ENCODE measurements at places on chromosomes 12 and 14.

DNA sequence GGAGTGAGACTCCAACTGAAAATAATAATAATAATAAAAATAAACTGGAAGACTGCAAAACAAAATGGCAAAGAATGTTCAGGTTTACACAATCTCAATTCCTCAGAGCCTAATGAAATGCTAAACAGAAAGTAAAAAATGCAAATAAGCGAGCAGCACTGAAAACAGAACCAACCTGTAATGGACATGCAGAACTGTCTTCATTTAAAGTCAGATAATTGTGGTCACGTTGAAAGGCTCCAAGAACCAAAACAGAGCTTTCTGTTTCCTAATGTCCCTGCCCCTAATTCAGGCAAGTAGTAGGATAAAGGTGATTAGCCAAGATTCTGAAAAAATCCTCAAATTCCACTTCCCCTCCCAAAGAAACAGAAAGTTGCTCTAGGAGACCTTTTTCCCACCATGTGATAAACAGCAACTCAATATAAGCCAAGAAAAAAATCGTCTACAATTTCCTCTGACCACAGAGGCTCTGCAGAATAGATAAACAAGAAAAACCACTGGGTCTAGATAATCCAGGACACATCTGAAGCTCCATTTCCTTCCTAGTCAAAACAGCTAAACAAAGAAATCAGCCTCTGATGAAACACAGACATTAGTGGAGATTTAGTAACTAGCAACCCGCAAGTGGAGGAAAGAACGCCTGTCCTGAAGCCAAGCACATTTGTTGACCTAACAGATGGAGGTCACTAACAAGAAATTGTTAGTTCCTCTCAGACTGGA lies 3.0 kb downstream of the MIS18BP1 start:
- peak overlapping the region; percentile 0 for H3K27ac ChIP-seq
- H3K4me3 ChIP-seq = no peak overlapping the region
- no peaks in the 10 kb centered on the region for H3K27me3 ChIP-seq
- H3K36me3 ChIP-seq = no peaks in the 10 kb centered on the region

- no peak overlapping the region for H3K27ac ChIP-seq
- no peak for DNase-seq
- no peaks in the 10 kb centered on the region for H3K27me3 ChIP-seq
- H3K4me3 ChIP-seq = no peak overlapping the region
- H3K4me1 ChIP-seq = peaks cover 15% of the 10 kb centered on the region
- no peaks in the 10 kb centered on the region for H3K36me3 ChIP-seq
Measured at GRCh38 chr12:88472775-88473174, 107.5 kb downstream of the KITLG start.

DNA sequence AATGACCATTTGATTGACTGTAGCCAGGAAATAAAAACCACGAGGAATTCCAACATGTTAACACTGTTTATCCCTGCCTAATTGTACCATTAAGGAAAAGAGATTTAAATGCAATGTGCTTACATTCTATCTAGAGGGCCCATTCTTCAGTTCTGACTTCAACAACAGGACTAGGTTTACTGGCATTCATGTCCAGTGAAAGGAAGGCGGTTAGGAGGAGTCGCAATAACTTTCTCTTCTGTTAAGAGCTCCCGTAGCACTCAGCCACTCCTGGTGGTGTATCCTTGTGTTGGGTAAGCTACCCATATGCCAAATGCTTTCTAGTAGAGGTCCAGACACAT lies 154.7 kb downstream of the STXBP6 start:
- H3K27ac ChIP-seq = peak overlapping the region; percentile 39
- H3K27me3 ChIP-seq = no peaks in the 10 kb centered on the region
- no peak overlapping the region for H3K4me3 ChIP-seq

GRCh38 chr12:80374615-80375014 lies 69.4 kb upstream of the PTPRQ start:
- H3K27me3 ChIP-seq = no peaks in the 10 kb centered on the region
- no peak overlapping the region for H3K27ac ChIP-seq
- H3K4me3 ChIP-seq = no peak overlapping the region
- H3K36me3 ChIP-seq = no peaks in the 10 kb centered on the region
- DNase-seq = no peak

GRCh38 chr14:70709726-70710382 lies 68.1 kb downstream of the TTC9 start:
- no peak for DNase-seq
- H3K27me3 ChIP-seq = no peaks in the 10 kb centered on the region

DNA sequence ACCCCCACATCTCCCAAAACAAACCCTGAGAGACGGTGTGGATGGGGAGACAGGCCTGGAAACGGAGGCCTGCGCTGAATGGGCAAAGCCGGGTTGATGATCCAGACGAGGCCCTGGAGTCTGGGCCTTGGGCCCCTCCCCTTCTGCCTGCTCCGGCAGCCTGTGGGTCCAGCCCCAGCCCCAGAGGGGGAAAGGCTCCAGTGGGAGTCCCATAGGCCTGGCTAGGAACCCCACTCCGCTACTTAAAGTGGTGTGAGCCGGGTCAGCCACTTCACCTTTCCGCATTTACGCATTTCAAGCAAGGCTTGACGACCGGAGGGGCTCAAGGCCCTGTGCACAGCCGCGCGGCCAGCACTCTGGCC lies 695 bp upstream of the TNFAIP2 start:
- peak overlapping the region; percentile 76 for H3K4me3 ChIP-seq
- peaks cover 90% of the 10 kb centered on the region for H3K4me1 ChIP-seq
- peaks cover 10% of the 10 kb centered on the region for H3K27me3 ChIP-seq
- no peak for DNase-seq
- no peaks in the 10 kb centered on the region for H3K36me3 ChIP-seq

- peak overlapping the region; percentile 5 for H3K27ac ChIP-seq
- H3K27me3 ChIP-seq = no peaks in the 10 kb centered on the region
- DNase-seq = no peak
- peaks cover 10% of the 10 kb centered on the region for H3K4me1 ChIP-seq
Measured at GRCh38 chr12:12032260-12032791, 38.4 kb upstream of the BCL2L14 start.

- H3K27ac ChIP-seq = no peak overlapping the region
- H3K4me1 ChIP-seq = peaks cover 9% of the 10 kb centered on the region
- H3K36me3 ChIP-seq = peaks cover 17% of the 10 kb centered on the region
- H3K27me3 ChIP-seq = no peaks in the 10 kb centered on the region
Measured at GRCh38 chr12:50784501-50784900, 20.6 kb downstream of the ATF1 start.

- DNase-seq = no peak
- H3K27me3 ChIP-seq = peaks cover 34% of the 10 kb centered on the region
- peaks cover 53% of the 10 kb centered on the region for H3K4me1 ChIP-seq
- H3K27ac ChIP-seq = no peak overlapping the region
- H3K4me3 ChIP-seq = peak overlapping the region; percentile 55
Measured at GRCh38 chr14:105165134-105165704, 3.4 kb downstream of the JAG2 start.

- no peak overlapping the region for H3K4me3 ChIP-seq
- H3K36me3 ChIP-seq = no peaks in the 10 kb centered on the region
- H3K27me3 ChIP-seq = no peaks in the 10 kb centered on the region
- DNase-seq = no peak
Measured at GRCh38 chr14:24952851-24953666, 96.9 kb downstream of the STXBP6 start.

GRCh38 chr12:52279422-52280318 lies 5.2 kb downstream of the KRT86 start:
- DNase-seq = peak; percentile 57
- H3K27ac ChIP-seq = peak overlapping the region; percentile 87
- peaks cover 34% of the 10 kb centered on the region for H3K4me1 ChIP-seq
- no peak overlapping the region for H3K4me3 ChIP-seq
- H3K27me3 ChIP-seq = no peaks in the 10 kb centered on the region
- no peaks in the 10 kb centered on the region for H3K36me3 ChIP-seq

- peak overlapping the region; percentile 65 for H3K27ac ChIP-seq
- H3K36me3 ChIP-seq = no peaks in the 10 kb centered on the region
- no peak overlapping the region for H3K4me3 ChIP-seq
Measured at GRCh38 chr12:122437656-122438121, 15.2 kb upstream of the CLIP1 start.

- H3K27me3 ChIP-seq = no peaks in the 10 kb centered on the region
- no peak for DNase-seq
- no peak overlapping the region for H3K4me3 ChIP-seq
- H3K36me3 ChIP-seq = peaks cover 22% of the 10 kb centered on the region
- peak overlapping the region; percentile 35 for H3K27ac ChIP-seq
- H3K4me1 ChIP-seq = peaks cover 72% of the 10 kb centered on the region
Measured at GRCh38 chr14:104697892-104698583, 8.6 kb downstream of the INF2 start.

GRCh38 chr12:2963760-2964292 lies 4.6 kb downstream of the TEAD4 start:
- H3K27ac ChIP-seq = peak overlapping the region; percentile 51
- no peaks in the 10 kb centered on the region for H3K36me3 ChIP-seq
- peaks cover 14% of the 10 kb centered on the region for H3K27me3 ChIP-seq
- no peak overlapping the region for H3K4me3 ChIP-seq
- peaks cover 19% of the 10 kb centered on the region for H3K4me1 ChIP-seq
- no peak for DNase-seq

DNA sequence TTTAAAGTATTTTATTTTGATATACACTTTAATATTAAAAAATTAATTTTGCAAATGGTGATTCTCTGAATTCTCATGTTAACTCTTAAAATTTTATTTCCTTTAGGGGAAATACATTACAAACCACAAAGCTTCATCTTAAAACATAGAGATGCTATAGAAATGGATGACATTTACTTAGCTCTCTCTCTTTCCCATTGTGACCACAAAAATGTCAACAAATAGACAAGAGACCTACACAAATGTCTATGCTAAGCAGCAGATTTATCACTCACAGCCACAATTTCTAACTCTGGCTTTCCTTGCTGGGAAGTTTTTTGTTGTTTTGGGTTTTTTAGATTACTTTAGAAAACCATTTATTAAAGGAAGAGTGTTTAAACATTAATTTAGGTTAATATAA lies 19.9 kb upstream of the PHC1 start:
- no peaks in the 10 kb centered on the region for H3K27me3 ChIP-seq
- no peaks in the 10 kb centered on the region for H3K4me1 ChIP-seq
- H3K4me3 ChIP-seq = no peak overlapping the region
- H3K36me3 ChIP-seq = no peaks in the 10 kb centered on the region
- no peak overlapping the region for H3K27ac ChIP-seq

GRCh38 chr12:30138483-30138882 lies 354.7 kb upstream of the TMTC1 start:
- no peak overlapping the region for H3K4me3 ChIP-seq
- H3K27me3 ChIP-seq = no peaks in the 10 kb centered on the region
- H3K36me3 ChIP-seq = no peaks in the 10 kb centered on the region
- no peak overlapping the region for H3K27ac ChIP-seq
- DNase-seq = no peak

- H3K36me3 ChIP-seq = no peaks in the 10 kb centered on the region
- H3K4me3 ChIP-seq = no peak overlapping the region
- H3K27me3 ChIP-seq = peaks cover 7% of the 10 kb centered on the region
- DNase-seq = no peak
- no peaks in the 10 kb centered on the region for H3K4me1 ChIP-seq
Measured at GRCh38 chr12:127300075-127300474, 966.9 kb upstream of the TMEM132C start.

DNA sequence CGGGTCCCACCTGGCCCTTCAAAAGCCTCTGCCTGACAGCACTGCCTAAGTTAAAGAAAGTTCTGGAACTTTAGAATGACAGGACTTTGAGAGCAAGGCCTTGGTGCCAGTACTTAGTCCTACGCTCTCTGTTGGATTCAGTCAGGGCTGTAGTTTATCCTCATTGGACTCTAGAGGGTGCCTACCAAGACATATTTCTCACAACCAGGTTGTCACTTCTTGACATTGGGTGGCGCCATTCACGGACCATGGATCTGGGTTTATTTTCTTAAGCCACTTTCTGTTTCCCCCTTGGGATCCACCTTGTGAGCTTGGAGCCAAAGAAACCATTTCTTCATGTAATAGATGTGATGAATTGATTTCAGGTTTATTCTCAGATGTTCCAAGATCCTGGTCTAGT lies 787.0 kb upstream of the TBX3 start:
- H3K4me1 ChIP-seq = no peaks in the 10 kb centered on the region
- no peak overlapping the region for H3K27ac ChIP-seq
- DNase-seq = no peak
- H3K4me3 ChIP-seq = no peak overlapping the region

GRCh38 chr12:78403681-78404080 lies 460.9 kb upstream of the SYT1 start:
- DNase-seq = no peak
- no peak overlapping the region for H3K4me3 ChIP-seq
- H3K36me3 ChIP-seq = no peaks in the 10 kb centered on the region
- H3K27ac ChIP-seq = no peak overlapping the region
- no peaks in the 10 kb centered on the region for H3K4me1 ChIP-seq

GRCh38 chr12:98684199-98684598 lies 39.1 kb downstream of the APAF1 start:
- H3K36me3 ChIP-seq = peaks cover 82% of the 10 kb centered on the region
- no peak overlapping the region for H3K27ac ChIP-seq
- H3K27me3 ChIP-seq = no peaks in the 10 kb centered on the region
- H3K4me3 ChIP-seq = no peak overlapping the region

DNA sequence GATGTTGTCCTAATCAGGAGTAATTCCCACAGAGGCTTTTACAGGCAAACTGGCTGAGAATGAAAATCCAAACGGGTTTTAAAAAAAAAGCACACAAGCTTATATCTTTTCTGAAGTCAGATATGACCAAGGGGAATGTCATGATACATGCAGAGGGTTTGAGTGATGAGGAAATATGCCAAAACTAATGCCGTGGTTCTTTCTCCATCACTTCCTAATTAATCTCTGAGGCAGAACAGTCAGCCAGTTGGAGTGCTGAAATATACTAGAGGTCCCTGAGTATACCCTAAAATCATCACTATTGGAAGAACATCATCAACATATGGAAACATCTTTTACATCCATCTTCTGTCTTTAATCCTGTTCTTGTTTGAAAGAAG lies 160.8 kb upstream of the FAR2 start:
- no peaks in the 10 kb centered on the region for H3K36me3 ChIP-seq
- H3K4me1 ChIP-seq = no peaks in the 10 kb centered on the region
- no peak overlapping the region for H3K4me3 ChIP-seq
- no peak overlapping the region for H3K27ac ChIP-seq
- no peak for DNase-seq

- no peak overlapping the region for H3K4me3 ChIP-seq
- no peaks in the 10 kb centered on the region for H3K27me3 ChIP-seq
- no peaks in the 10 kb centered on the region for H3K4me1 ChIP-seq
- no peak overlapping the region for H3K27ac ChIP-seq
- no peaks in the 10 kb centered on the region for H3K36me3 ChIP-seq
Measured at GRCh38 chr14:58060898-58061297, 91.1 kb downstream of the ARMH4 start.

GRCh38 chr12:77243345-77243744 lies 178.0 kb upstream of the E2F7 start:
- H3K4me1 ChIP-seq = no peaks in the 10 kb centered on the region
- no peaks in the 10 kb centered on the region for H3K27me3 ChIP-seq
- no peak overlapping the region for H3K4me3 ChIP-seq

DNA sequence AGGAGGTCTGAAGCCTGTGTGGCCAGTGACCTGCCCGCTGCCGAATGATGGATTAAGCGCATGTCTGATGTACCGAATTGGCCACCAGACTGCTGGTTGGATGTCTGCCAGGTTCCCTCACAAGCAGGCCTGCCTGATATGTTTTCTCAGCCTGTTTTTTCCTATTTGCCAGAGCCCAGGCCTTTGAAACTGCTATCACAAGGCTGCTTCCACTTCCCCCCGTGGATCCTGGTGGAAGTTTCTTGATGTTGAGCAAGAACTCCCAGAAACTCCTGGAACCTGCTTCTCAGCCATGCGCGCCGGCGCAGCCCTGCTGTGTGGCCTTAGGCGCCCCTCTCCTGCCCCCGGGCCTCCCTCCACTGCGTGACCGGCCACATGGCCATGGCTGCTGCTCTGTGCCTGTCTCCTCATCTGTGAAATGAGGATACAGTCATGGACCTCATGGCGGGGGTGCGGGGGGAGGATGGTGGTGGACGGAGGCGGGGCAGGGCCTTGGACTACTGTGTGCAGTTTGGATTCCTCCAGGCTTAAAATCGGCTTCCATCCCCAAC lies 56.6 kb downstream of the CALM1 start:
- H3K4me1 ChIP-seq = peaks cover 8% of the 10 kb centered on the region
- H3K27me3 ChIP-seq = peaks cover 11% of the 10 kb centered on the region
- no peaks in the 10 kb centered on the region for H3K36me3 ChIP-seq

Measured in suprapubic skin (tissue), 4 donors.